ENCODE measurements at places on chromosomes 16 and 17. TPM values are rescaled to one million over a fixed set of nuclear protein-coding genes. Genes with fewer than 3 reads are reported as not detected.

DNA sequence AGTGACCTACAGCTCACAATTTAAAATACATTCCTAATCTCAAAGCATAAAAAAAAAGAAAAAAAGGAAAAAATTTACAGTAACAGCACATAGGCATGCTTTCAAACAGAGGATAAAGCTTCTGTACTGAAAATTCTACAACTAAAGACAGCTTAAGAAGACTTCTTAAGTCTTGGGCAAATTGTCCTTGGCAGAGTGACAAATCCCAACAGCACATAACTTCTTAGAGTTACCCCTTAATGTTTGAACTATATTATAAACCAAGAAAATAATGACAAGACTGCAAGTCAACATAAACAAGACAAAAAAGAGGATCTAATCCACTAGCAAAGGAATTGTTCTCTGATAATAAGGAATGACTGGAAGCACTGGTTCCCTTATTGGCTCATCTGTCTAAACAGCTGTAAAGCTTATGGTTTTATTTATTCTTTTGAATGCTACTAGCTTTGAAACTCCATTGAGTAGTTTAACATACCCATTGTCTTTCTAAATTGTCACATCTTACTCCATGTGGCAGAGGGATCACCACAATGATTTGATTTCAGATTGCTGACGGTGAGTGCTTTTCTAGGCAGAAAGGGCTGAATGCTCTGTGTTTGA, 1576.8 kb upstream of the GOT2 start:
- DNase-seq = no peak

DNA sequence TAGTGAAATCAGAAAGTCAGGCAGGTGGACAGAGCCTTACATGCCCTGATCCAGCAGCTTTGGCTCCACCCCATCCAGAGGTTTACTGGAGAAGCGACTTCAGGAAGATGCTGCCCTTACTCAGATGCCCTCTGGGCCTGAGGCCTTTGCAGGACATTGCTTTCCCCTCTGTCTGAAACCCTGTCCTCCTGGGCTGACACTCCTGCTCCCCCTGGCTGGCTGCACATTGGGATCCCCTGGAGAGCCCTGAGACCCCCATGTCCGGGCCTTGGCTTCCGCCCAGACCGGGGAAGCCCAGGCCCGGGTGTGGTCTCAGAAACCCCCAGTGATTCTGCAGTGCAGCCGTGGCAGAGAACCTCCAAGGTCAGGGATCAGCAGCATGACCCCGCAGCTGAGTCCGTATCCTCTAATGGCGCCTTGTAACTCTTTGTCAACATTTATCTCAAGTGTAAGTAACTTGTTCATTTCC, 36.6 kb downstream of the BCO1 start:
- DNase-seq = no peak

- peak; percentile 85 for DNase-seq
These were observed 26.6 kb upstream of the KCNG4 start for GRCh38 chr16:84266451-84266850.

GRCh38 chr17:39001703-39002637, 34.8 kb upstream of the FBXO47 start:
- no peak for DNase-seq

DNA sequence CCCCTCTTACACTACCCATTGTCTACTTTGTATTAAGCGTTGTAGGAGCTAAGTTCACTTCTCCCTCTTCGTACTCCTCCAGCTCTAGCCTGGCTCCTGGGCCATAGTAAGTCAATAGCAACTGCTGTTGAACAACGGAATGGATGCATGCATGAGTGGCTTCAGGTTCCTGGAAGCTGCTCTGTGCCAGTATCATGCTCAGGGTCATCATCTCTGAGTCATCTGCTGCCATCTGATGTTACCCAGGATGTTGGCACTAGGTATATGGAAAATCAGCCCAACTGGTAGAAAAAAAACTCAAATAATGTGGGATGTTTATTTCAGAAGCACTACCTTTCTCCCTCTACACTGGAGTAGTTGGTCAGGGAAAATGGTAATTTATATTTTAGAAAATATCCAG, 536.8 kb downstream of the NPIPA7 start:
- no peak for DNase-seq

GRCh38 chr17:74296548-74296936, 22.5 kb downstream of the DNAI2 start:
- DNase-seq = peak; percentile 76

DNA sequence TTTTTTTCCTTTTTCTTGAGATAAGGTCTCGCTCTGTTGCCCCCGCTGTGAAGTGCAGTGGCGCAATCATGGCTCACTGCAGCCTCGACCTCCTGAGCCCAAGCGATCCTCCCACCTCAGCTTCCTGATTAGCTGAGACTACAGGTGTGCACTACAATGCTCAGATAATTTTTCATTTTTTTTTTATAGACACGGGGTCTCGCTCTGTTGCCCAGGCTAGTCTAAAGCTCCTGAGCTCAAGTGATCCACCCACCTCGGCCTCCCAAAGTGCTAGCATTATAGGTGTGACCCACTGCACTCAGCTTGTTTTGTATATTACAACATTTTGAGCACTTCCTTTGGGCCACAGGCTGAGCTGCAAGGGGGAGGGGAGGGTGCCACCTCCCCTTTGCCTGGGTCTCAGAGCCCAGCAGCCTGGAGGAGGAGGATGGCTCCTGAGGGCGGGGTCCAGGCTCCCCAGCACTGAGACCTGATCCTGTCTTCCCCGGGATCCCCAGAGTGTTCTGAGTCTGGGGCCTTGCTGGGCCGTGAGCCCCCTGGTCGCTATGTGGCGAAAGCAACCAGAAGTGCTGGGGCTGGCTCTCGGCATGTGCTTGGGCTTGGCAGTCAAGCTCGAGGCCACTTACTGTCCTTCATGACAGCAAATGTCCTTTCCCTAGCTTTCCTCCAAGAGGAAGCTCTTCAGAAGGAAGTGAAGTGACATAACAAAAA, 8.1 kb downstream of the DEF8 start:
- no peak for DNase-seq

- DNase-seq = no peak
These were observed 232.3 kb upstream of the NLRP1 start for GRCh38 chr17:5816491-5817070.

DNA sequence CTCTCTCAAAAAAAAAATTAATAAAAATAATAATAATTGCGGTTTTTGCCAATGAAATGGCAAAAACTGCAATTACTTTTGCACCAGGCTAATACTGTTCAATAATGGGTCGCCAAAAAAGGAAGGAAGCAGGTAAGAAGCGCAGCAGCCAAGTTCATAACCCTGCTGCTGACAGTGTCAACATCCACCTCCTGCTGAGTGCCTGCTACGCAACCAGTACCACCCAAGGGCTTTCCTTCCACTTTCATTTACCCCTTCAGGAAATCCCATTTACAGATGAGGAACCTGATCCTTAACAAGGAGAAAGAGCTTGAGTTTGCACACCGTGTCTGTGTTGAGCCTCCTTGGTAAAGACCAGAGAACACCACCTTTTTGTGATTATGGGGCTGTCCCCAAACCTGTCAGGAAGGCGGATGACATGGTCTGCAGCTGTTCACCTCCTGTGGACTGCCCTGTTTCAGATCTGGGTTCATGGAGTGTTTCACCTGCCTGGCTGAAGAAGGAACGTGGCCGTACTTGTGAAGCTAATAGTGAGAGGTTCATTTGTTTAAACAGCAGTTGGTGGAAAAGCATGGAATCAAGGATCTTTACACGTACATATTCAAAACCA, 378.0 kb downstream of the SLC39A11 start:
- DNase-seq = no peak

DNA sequence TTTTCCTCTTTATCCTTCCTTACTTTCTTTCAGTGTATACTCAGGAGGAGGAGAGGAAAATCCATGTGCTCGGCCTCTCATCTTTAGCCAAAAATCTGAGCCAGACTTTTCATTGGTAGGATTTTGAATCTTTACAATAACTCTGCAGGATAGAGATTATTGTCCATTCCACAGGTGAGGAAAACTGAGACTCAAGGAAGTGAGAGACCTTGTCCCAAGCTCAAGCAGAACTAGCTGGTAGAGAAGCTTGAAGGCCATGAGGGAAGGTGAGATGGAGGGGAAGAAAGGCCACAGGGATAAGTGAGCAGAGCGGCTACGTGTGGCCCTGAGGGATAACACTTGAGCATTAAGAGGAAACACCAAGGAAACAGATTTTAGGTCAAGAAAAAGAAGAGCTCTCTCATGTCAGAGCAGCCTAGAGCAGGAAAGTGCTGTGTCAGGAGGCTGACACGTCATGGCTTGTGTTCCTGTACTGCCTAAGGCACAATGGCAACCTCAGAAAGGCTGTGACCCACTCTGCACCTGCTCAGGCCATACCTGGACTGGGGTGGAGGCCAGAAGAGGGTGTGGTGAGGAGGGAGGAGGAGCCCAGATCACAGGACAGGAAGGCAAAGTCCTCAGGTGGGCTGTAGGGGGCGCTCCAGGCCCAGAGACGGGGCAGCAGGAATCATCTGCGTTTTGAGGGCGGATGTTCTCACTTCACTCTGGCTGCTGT, 11.9 kb downstream of the MT4 start:
- peak; percentile 63 for DNase-seq

DNA sequence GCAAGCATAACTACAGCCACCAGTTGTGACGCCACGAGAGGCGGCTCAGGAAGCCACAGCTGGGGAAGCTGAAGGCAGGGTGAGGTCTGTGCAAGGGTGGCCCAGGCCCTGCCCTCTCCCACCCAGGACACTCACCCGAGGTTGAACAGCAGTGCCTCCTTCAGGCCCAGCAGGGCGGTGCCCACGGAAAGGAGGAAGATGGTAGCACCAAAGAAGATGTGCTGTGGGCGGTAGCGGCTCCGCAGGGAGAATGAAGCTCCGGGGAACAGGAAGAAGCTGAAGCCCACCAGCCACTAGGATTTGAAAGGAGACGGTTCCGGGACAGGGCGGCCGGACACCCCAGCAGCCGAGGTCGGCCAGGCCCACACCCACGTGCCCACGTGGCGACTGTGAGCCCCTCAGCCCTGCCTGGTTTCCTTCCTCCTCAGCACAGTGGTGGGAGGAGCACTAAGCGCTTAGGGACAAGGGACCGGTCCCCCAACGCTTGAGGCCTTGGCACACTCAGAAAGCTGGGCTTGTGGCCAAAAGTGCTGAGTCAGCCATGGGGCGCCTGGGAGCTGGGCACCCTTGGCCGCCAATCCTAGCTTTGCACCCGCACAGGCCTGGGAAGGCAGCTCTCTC, 11.0 kb downstream of the CYB561 start:
- peak; percentile 69 for DNase-seq

CHST6 gene
- 0.30 TPM for polyA plus RNA-seq

CCL4L2 gene
- not detected for polyA plus RNA-seq

KRT15 gene
- 16.9 TPM for polyA plus RNA-seq

SNX11 gene
- polyA plus RNA-seq = 19.0 TPM

EVPLL gene
- not detected for polyA plus RNA-seq

CRYBA1 gene
- not detected for polyA plus RNA-seq

MT1G gene
- polyA plus RNA-seq = 0.50 TPM

CMTM2 gene
- polyA plus RNA-seq = not detected

DLG4 gene
- polyA plus RNA-seq = 22.1 TPM

All from SK-N-SH (cell line).